Stimulated activated CD8-positive, alpha-beta memory T cell treated with anti-CD3 and anti-CD28 coated beads, Interleukin-7, amount 100 ng/mL, for 24 hours (primary cell): ENCODE measurements at places on chromosomes 6 and 20.

GRCh38 chr6:135692426-135692825 lies 159.1 kb upstream of the PDE7B start:
- no peak for DNase-seq

DNA sequence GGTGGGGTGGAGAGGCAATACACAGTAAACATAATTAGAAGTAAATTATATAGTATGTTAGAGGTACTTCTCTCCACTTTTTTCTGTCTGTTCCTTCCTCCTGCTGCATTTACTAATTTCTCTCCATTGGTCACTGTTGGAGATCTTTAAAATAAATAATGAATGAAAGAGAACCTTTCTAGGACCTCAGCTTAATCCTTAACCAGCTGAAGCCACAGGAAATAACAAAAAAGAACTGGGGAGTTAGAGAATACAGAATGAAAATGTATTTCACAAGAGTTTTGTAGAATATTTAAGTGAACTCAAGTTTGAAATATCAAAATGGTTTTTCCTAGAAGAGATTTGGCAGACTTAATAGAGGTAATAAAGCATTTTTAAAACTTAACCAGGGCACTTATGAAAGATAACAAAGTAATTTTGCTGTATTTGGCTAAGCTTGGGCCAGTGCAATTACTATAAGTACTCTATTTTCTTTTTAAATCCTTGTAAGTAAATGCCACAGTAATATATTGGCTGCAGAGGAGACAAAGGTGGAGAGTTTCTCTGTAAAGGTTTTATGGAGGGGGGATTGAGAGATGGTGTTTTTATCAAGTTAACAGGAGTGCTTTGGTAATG lies 405.0 kb downstream of the CDKAL1 start:
- DNase-seq: no peak

DNA sequence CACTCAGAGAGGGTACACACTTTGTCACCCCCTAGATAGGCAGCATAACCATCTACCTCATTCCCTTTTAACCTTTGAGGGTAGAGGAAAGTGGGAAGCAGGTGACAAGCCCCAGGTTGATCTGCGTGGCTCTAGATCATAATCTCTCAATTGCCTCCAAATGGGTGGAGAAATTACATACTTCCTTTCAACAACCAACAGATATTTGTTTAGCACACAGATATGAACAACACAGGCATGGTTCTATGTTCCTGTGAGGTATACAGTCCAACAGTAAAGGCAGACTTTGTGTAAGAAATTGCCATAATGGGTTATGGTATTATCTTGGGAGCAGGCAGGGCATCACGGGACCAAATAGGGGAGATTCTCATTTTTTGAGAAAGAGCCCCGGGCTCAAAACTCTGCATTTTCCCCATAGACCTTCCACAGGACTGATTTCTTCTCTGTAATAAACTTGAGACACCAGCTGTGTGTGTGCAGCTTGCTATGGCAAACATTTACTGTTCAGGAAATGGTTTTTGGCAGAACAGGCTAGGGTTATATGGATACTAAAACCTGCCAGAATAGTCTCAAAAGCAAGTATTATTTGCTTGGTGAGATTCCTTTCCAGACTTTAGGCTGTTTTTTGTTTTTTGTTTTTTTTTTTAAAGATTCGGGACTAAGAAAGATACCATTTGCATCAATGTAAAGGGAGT lies 126.2 kb downstream of the CD164 start:
- DNase-seq: no peak

GRCh38 chr6:111076024-111076695 lies 11.1 kb upstream of the SLC16A10 start:
- no peak for DNase-seq

GRCh38 chr6:136788069-136788902 lies 4.0 kb downstream of the MAP3K5 start:
- no peak for DNase-seq

DNA sequence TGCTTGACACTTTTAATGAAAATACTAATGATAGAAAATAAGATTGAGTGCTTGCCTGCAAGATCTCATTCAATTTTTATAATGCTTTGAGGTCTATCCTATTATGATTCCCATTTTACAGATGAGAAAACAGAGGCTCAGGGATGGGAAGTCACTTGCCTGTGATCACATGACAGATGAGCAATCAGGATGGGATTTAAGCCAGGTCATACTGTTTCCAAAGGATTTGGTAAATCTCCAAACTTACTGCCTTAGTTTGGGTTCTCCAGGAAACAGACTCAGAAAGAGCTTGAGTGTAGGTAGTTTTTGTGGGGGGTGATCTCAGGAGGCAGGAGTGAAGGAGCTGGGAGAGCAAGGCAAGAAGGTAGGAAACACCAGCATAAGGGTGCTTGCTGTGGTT lies 456.3 kb downstream of the MAFB start:
- no peak for DNase-seq

- DNase-seq: no peak
These were observed 208.8 kb downstream of the ARHGAP18 start for GRCh38 chr6:129500958-129501739.

GRCh38 chr6:33570806-33571636 lies 9.1 kb downstream of the BAK1 start:
- peak; percentile 71 for DNase-seq

- no peak for DNase-seq
These were observed 95.9 kb upstream of the COL21A1 start for GRCh38 chr6:56343295-56343694.

DNA sequence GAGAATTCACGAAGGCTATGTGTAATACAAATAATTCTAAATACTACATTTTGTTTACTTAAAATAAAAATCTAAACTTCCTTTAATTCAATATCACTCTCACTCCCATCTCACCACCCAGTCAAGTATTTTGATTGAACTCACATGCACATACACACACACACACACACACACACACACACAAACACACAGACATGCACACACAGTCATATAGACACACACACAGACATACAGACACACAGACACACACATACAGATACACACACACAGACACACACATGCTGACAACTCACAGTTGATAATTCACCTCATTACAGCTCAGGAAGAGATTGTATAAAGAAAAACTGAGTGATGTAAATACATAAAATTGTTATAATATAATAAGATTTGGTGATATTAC lies 559.8 kb upstream of the SLC35B3 start:
- no peak for DNase-seq

GRCh38 chr6:144185133-144185836 lies 35.0 kb downstream of the STX11 start:
- no peak for DNase-seq

GRCh38 chr20:62953839-62954703 lies 1.6 kb downstream of the SLC17A9 start:
- DNase-seq: peak; percentile 29

- DNase-seq: no peak
These were observed 38.2 kb downstream of the MDFI start for GRCh38 chr6:41676431-41676830.

GRCh38 chr6:37435816-37436215 lies 2.8 kb downstream of the CMTR1 start:
- DNase-seq: no peak

- no peak for DNase-seq
These were observed 30.7 kb downstream of the SLC35D3 start for GRCh38 chr6:136952714-136953260.

DNA sequence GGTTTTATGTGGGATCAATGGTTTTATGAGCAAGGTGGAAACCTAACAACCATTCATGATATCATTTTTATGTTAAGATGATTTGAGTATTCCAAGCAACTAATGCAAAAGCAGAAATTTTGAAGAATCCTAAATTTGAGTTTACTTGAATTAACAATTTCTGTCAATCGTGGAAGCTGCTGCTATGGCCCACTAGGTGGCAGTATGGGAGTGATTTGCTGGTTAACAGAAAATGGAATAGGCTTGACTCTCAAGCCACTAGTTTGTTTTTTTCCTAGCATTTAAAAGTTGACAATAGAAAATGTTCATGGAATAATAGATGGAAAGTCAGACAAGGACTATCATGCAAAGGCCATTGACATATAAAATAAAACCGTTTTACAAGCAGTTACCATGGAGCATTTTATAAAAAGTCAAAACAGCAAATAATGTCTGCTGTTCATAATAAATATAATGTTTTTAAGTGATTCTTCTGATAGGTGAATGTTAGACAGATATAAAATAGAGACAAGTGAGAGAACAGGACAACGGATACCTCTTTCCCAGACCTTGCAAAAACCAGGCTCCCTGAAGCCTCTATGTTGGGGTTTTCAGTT lies 43.0 kb upstream of the TMEM200A start:
- DNase-seq: no peak

GRCh38 chr6:24985323-24985722 lies 49.6 kb upstream of the RIPOR2 start:
- no peak for DNase-seq

DNA sequence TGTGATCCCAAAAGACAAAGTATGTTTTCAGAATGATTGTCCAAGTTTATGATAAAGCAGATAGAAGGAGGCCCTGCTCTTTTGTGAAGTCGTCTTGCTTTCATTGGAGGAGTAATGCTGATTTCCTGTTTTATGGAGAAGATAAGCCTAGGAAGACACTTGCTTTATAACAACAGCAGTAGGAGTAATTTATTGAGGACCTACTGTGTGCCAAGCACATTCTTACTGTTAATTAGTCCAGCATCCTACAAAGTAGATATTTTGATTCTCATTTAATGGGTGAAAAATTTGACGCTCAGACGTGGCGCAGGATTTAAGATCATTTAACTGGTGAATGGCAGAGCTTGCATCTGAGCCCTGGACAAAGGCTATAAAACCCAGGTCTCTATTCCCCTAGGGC lies 87.6 kb downstream of the ZDHHC14 start:
- DNase-seq: no peak

DNA sequence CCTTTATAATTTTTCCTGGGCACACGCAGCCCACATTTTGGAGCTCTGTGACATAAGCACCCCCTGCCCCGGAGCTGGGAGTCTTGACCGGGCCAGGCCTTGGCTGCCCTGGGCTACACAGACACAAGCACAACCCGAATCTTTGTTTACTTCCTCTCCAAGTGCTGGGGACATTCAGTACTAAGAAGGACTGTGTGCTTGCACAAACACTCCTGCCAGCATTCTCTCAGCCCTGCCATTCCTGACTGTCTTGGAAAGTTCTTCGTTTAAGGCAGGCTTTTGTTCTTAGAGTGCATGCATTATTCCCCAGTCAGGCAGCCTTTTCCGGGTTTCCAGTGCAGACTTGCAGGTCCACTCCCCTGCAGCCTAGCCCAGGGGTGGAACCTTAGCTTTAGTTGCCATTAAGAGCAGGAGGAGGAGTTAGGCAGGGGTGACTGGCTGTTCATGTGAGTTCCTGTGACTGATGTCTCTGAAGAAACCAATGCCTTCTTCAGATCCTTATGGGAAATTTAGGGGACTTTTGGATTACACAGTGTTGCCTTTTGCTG lies 28.6 kb downstream of the FOXO3 start:
- no peak for DNase-seq
